ENCODE measurements at places on chromosomes 5 and 9. TPM values are rescaled to one million over a fixed set of nuclear protein-coding genes. Genes with fewer than 3 reads are reported as not detected.

Gene PDE6A
- not detected for total RNA-seq

DNA sequence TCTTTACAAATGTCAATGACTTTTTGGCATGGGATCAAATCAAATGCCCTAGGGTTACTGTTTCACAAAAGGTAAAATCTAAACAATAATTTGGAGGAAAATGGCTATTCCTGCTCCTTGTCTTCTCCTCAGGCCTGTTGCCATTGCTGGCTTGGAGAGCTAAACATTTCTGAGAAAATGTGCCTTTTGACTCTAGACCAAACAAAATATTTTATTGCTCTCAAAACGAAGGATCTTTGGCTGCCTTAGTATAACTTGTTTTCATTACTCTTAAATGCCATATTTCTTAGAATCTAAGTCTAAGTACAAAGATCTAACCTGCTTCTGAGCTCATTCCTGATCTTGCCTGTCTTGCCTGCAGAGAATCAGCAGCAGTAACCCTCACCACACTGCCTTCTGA, 116.6 kb downstream of the MUSK start:
- no peak for DNase-seq

GRCh38 chr5:179375236-179375685, 30.0 kb upstream of the ADAMTS2 start:
- DNase-seq = no peak

Gene GABRG2
- total RNA-seq = not detected

DNA sequence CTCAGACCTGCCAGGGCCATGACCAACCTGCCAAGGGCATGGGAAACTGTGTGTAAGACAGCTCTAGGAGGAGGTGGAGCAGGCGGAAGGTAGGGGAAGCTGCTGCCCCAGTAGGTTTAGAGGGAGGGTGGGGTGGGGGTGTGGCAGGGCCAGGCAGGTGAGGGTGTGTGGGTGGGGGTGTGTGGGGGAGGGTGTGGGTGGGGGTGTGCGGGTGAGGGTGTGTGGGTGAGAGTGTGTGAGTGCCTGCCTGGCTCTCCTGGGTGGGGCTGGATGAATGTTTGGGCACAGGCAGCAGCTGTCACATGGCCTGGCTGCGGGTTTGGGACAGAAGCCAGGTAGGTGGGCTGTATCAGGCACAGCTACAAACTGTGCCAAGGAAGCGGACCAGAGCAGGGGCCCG, 8.8 kb upstream of the N4BP3 start:
- no peak for DNase-seq

DNA sequence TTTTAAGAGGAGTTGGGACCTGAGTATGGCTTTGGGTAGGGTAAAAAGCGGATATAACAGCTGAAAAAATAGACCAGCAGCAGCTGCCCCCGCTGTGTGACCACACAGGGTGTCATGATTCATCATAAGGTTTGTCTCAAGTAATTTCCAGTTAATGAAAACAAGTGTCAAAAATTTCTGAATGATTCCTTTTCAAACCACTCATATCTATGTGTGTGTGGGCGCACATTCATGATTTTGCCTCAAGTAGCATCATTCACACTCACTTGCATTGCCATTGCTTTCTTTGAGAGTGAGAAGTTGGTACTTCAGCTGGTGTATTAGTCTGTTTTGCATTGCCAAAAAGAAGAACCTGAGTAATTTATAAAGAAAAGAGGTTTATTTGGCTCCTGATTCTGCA, 12.1 kb upstream of the TNFAIP8 start:
- peak; percentile 56 for DNase-seq

Gene CHMP5
- total RNA-seq = 46.8 TPM

DNA sequence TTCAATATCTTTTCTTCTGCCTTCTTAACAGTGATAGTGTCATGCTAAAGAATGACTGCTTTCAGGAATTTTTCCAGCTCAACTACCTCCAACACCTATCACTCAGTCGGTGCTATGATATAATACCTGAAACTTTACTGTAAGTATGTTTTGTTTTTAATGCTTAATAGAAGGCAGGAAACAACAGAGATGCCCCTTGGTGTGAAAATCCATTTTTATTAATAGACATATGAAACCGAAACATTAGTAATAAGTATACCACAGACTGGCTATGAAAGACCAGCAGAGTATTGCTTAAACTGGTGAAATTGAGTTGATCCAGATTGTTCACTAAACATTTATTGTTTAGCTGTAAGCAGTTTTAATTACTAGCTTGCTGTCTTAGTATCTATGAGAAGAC, 25.2 kb downstream of the SKP2 start:
- no peak for DNase-seq

- DNase-seq = no peak
Observed at GRCh38 chr5:90128551-90128950, 281.0 kb downstream of the CETN3 start.

- no peak for DNase-seq
Observed at GRCh38 chr9:16058131-16058549, 505.3 kb downstream of the CCDC171 start.

GRCh38 chr5:126812199-126812570, 35.2 kb downstream of the LMNB1 start:
- no peak for DNase-seq

DNA sequence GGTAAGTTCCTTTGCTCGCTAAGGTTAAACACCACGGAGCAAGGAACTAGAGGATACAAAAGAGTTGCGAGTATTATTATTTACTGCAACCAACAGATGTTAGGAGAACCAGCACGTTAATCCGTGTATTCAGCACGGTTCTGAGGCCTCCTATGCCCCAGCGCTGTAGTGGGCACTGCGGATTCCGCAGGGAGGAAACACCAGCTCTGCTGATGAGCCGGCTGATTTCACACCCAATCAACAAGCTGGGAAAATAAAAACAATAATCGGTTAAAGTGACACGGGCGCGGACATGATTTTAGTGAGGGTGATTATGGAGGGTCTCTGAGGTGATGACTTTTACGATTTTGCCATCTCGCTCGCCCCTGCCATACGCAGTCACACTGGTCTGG, 702 bp upstream of the PRELID2 start:
- no peak for DNase-seq

Gene LTC4S
- total RNA-seq = 2.3 TPM

DNA sequence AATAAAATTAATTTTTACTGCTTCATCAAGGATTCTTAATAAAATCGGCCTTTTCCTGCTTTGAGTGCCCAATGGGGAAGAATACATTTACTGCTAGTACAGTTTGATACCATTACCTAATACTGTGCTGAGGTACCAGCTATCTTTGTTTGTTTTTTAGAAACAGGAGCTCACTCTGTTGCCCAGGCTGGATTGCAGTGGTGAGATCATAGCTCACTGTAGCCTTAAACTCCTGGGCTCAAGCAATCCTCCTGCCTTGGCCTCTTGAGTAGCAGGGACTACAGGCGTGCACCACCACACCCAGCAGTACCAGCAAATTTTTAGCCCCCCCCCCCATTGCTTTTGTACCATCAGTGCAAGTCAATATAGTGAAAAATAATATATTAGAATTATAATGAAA, 13.6 kb upstream of the ANKHD1 start:
- no peak for DNase-seq

- no peak for DNase-seq
Observed at GRCh38 chr5:174384509-174384947, 339.0 kb downstream of the NSG2 start.

DNA sequence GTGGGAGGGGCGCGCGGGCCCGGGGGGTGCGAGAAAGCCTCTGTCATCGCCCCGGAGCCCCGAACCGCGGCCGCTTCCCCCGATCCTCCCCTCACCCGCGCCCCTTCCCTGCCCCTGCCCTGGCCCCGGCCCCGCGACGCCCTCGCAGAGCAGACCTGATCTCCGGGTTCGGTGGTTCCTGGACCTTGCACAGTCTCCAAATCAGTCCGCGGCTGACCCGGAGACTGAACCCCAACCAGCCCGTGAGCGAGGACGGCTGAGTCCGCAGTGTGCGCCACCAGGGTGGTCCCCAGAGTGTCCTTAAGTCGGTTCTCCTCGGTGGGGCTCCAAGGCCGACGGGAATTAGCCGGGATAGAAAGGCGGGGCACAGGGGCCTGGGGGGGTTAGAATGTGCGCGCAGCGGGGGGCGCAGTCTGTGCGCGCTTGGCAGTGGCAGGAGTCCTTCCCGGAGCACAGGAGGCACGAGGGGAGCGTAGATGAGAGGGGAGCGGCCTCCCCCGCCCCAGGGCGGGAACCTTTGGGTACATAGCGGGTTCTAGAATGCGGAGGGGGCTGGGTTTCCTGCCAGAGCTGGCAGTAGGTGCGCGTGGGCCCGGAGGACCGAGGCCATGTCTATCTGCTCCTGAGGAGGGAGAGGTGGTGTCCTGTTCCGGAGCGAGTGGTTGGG, 779 bp downstream of the PKN3 start:
- DNase-seq = no peak

DNA sequence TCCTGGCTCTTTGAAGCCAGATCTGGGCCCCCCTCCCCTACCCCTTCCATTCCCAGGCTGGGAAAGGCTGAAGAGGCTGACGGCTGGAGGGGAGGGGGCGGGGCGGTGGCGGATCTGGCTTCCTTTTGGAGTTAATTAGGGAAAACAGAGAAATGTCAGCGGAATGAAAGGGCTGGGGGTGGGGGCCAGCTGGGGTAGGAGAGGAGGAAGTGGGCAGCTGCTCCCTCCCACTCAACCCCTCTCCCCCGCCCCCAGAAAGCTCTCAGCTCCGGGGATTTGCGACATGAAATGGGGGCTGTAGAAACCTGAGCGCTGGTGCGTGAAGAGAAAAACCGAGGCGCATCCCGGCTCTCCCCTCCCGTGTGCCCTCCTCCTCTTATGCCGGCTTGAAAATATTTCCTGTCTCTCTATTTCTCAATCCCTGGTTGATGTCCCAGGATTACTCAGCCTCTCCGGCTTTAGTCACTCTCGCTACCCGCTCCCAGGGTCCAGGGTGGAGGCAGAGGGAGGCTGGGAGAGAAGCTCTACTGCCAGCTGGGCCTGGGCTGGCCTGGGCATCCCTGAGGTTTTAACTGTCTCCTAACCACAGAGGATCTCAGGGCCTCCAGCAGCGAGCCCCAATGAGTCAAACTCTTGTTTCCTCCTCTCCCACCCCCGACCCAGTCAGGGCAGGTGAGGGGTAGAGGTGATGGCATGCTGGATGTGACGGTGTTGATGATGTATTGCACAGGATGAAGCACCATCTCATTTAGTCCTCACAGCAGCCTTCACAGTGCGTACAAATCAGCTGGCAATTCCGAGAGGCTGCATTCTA, 20.1 kb downstream of the PCDHGC5 start:
- DNase-seq = no peak

GRCh38 chr5:95931079-95931833, 30.4 kb downstream of the ELL2 start:
- no peak for DNase-seq

Gene AIF1L
- 0.27 TPM for total RNA-seq

- no peak for DNase-seq
Observed at GRCh38 chr5:126723643-126724042, 53.3 kb upstream of the LMNB1 start.

DNA sequence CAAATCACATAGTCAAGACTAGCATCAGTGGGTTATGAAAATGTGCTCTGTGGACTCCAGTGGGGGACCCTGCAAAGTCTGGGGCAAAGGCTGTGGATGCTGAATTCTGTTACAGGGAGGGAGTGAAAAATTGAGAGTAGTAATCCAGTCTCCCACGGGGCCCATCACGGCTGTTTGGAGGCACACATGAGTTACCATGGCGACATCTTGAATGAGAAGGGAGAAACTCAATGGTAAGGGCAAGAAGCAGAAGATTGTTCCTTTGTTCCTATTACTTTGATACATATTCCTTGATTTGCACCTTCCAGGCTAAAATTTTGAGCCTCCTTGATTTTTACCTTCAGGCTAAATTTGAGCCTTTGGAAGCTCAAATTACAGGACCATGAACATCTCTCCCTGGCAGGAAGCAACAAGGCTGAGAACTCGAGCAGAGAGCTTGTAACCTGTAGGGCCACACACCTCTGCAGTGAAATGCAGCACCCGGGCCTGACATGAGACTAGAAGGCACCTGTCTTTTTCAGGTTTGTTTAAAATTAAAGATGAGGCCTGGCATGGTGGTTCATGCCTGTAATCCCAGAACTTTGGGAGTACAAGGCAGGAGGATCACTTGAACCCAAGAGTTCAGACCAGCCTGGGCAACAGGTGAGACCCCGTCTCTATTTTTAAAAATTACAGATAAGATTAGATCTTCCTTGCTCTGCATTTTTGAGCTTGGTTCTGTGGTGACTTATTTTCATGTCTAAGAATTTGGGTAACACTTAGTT, 31.0 kb upstream of the ZFR start:
- DNase-seq = no peak

DNA sequence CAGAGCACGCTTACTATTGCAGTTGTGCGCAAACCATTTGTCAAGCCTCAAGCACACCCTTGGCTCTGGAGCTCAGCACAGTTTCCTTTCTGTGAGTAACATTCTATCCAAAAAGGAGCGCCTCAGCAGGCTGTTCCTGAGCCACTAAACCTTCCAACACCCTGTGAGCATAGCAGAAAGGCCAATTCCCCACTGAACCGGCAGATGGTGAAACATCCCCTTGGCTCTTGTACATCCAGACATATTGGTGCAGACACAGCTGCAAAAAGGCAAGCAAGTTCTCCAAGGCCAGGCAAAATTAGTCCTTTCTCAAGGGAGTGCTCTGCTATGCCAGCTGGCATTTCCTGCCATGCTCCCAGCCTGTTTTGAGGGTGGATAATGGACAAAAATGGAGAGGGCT, 44.1 kb upstream of the CEMIP2 start:
- DNase-seq = no peak

GRCh38 chr9:99405359-99405758, 183.3 kb downstream of the SEC61B start:
- no peak for DNase-seq

GRCh38 chr9:86337469-86338108, 16.6 kb downstream of the TUT7 start:
- no peak for DNase-seq

- DNase-seq = no peak
Observed at GRCh38 chr9:4686112-4686511, 6.7 kb downstream of the CDC37L1 start.

DNA sequence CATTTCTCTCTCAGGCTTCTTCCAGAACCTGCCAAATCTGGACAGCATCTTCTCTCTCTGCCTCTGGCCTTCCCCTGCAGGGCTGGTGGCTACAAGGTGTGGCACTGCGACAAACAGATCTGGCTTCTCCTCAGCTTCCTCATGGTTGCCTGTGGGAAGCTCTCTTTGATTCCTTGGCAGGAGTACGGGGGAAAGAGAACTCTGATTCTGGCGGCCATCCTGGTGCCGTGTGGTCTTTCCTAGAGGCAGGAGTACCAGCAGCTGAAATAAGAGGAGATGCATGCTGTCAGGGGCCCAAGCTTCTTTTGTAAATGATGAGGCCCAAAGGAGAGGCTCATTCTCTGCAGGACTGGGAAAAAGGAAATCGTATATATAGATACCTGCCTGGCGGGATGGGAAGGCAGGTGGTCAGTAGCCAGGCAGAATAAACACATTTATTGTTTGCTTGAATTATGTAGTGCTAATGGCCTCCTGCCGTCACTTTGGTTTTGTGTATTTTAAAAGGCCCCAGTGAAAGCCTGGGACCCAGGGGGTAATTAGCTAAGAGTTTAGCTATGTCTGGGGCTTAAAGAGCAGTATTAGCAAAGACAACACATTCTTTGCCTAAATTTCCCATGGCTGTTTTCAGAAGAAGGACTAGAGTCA, at the start of gene CER1:
Gene CER1 (minus strand): TSS at position 343 of the 645 bp plus-strand sequence. CDS start 61 bp downstream, at position 282.
- DNase-seq = no peak

Gene ISL1
- not detected for total RNA-seq

Gene POC5
- total RNA-seq = 17.2 TPM

All from activated T-cell treated with anti-CD3 and anti-CD28 coated beads, Interleukin-2, amount 50 U/mL, for 4 hours (primary cell).